ENCODE measurements at places on chromosomes 4 and X.
A peak's percentile ranks its signal among the peaks of the same experiment; 100 is the strongest.

- no peak for DNase-seq
Observed at GRCh38 chr4:188841523-188841922, 702.3 kb downstream of the TRIML1 start.

DNA sequence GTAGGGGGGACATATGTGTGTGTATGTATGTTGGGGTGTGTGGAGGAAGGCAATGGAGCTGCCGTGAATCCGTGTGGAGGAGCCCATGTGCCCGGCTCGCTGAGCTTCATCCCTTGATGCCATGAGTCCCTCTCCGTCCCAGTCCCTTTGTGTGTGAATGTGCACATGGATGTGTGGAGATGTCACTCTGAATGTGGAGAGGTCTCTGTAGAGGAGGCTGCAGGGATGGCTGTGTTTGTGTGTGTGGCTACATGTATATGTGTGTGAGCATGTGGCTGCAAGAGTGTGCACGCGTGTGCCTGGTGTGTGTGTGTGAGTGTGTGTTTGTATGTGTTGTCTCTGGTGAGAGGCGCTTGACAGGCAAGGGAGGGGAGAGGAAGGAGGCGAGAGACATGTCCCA is 1.3 kb downstream of the DLG3 start:
- DNase-seq: no peak

GRCh38 chrX:10039821-10040793 is 72.9 kb downstream of the CLDN34 start:
- DNase-seq: no peak

DNA sequence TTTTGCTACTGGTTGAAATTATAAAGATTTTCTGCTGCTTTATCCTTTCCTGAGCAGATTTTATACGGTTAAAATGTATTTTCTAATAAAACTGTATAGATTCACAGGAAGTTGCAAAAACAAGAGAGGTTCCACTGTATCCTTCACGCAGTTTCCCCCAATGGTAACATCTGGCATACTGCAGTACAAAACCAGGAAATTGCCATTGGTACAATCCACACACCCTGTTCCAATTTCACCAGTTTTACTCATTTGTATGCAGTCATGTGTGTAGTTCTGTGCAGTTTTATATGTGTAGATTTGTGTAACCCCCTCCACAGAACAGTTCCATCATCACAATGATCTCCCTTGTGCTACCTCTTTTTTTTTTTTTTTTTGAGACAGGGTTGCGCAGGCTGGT is 20.0 kb downstream of the DDX3X start:
- no peak for DNase-seq

- no peak for DNase-seq
Observed at GRCh38 chr4:15938182-15938581, 358 bp downstream of the FGFBP1 start.

DNA sequence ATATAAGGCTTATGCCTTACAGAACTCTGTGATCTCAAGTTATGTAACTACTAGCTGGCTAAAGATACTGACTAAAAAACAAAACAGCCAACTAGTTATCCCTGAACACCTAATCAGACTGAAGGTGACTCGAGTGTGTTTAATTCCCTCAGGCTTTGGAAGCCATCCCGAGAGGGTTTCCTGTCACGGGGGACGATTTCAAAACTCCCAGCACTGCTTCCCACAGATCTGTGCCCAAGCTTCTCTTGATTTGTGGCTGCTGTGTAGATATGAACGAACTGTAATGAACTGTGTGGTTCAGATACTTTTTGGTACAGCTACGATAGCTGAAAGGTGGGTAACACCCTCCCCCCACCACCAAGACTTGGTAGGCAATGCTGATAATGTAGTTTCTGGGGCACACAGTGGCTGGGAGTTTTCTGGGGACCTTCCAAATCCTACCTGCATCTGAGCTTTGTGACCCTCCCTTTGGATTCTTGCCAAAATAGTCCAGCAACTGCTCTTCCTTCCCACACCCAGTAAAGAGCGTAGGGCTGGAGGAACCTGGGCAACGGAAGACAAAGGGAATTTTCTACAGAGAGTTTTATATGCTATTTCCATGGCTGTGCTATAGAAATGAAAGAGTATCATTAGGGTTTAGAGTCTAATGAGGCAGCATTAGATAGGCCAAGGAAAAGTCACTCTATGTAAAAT is 148.8 kb downstream of the MGST2 start:
- no peak for DNase-seq

DNA sequence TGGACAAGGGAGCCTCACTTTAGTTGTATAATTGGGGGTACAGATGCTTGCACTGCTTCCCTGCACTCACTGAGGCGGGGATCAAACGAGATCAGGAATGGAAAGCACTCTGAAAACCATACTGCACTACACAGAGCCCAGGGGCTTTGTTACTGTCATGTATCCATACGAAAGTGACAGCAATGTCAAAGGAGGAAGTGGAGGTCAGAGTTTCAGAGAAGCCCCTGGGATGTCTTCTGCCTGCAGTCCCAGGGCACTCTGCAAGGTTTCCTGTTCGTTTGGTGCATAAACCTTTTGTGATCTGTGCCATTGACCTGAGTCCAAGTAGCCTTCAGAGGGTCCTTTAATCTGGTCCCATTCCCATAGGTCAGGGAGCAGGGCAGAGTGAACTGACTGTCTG is 31.2 kb downstream of the RNF175 start:
- no peak for DNase-seq

GRCh38 chr4:7058792-7059191 is 9.1 kb downstream of the GRPEL1 start:
- no peak for DNase-seq

DNA sequence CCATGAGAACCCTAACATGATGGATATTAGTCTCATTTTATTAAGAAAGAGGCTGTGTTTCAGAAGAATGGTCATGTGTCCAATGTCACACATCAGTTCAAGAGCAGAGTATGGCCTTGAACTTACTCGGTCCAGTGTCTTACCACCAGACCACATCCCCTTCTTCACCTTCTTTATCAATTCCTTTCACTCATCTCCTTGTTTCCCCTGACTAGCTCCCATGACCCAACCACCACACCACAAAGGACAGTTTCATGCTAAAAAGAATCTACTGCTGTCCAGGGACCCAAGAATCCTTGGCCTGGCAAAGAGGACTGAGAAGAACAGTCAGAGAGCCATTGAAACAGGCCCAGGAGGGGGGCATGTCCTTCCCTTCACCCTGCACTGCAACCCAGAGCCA is 33.6 kb upstream of the MSN start:
- no peak for DNase-seq

- DNase-seq: no peak
Observed at GRCh38 chrX:125628435-125628834, 308.8 kb downstream of the TEX13C start.

- DNase-seq: no peak
Observed at GRCh38 chr4:113732967-113733527, 28.5 kb downstream of the CAMK2D start.

DNA sequence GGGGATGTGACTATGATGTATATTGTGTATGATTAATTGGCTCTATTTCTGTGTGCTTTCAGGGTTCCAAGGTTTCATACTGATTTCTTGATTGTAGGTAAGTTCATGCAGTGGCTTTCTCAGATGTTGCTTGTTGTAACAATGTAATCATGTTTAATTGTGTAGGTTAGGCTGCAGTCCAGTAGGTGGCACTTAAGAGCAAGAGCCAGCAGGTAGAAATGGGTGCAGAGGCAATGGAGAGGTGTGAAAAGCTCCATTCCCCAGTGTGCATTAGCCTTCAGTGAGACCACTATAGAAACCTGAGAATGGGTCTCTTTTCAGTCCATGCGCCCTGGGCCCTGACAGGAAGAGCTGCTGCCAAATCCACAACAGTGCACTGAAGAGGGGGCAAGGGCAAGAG is 28.2 kb downstream of the DCAF12L2 start:
- no peak for DNase-seq

GRCh38 chr4:11783588-11783987 is 354.9 kb upstream of the HS3ST1 start:
- no peak for DNase-seq

DNA sequence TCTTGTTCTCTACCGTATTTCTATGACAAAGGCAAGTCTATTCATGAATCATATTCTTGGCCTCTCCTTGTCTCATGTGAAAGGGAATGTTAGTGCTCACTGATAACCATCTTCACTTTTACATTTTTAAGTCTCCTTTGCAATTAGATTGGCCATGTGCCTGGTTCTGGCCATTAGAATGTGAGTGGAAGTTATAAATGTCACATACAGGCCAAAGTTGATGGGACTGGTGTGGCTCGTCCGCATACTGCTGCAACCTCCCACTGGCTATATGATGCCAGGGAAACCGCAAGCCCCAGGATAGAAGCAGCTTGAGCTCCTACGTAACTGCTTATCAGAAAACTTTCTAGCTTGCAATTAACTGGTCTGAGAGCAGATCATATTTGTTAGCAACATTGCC is 86.1 kb downstream of the MAGEC1 start:
- DNase-seq: no peak

GRCh38 chr4:106329041-106329618 is 12.8 kb downstream of the AIMP1 start:
- no peak for DNase-seq

GRCh38 chrX:85244450-85245211 is 840 bp downstream of the ZNF711 start:
- no peak for DNase-seq

DNA sequence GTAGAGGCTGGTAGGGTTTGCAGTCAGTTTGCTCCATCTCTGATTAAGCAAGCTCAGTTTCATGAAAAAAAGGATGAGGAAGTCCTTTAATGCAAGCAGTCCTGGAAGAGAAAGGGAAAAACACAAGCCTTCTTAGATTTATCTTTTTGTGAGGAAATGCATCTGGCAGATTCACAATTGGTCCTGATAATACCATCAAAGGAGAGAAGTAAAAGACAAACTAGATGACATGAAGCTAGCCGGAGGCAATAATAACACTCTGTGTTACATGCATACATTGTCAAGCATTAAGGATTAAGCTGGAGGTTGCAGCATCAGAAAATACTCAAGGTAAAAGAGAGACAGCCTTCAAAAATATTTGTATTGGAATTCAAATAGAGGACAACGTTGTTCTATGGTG is 356.0 kb upstream of the TEX13C start:
- DNase-seq: no peak

GRCh38 chr4:158209825-158210807 is at the start of gene TMEM144:
Gene TMEM144, plus strand, starts transcription at chr4:158210486. Its CDS starts 2,182 bp downstream, at chr4:158212668.
- DNase-seq: peak; percentile 98

- no peak for DNase-seq
Observed at GRCh38 chr4:52550186-52550585, 108.9 kb downstream of the USP46 start.

- DNase-seq: no peak
Observed at GRCh38 chrX:18146954-18147353, 73.7 kb downstream of the BEND2 start.

GRCh38 chr4:47560682-47561081 is 75.6 kb downstream of the ATP10D start:
- DNase-seq: no peak

DNA sequence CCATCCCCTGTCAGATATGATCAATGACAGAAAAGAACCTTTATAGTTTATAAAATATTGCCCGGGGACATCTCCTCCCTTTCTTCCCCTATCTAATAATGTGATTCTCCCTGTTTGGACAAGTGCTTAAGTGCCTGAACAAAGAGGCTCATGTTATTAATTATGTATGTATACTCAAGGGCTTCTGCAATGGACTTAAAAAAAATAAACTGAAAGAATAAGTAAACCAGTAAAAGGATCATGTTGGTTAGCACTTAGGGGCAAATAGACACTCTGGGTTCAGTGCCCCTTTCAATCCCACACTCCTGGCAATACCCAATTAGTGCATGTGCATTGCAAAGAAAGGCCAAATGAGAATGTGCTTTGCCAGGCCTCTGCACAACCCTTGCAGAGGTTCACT is 30.7 kb upstream of the RPS6KA6 start:
- DNase-seq: no peak

DNA sequence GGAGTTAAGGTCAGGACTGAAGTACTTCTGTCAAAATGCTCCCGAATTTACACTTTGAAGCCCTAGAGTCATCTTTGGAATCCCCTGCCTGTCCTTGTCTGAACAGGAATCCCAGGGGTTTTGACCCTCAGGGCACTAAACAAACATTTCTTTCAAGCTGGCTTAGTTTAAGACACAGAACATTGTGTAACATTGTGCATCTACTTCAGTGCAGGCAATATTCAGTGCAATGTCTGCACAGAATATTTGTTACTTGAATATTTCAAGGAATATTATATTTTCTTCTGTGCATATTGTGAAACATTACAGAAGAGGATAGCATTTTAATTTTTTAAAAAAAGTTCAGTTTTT is 763.4 kb downstream of the PCDH18 start:
- no peak for DNase-seq

DNA sequence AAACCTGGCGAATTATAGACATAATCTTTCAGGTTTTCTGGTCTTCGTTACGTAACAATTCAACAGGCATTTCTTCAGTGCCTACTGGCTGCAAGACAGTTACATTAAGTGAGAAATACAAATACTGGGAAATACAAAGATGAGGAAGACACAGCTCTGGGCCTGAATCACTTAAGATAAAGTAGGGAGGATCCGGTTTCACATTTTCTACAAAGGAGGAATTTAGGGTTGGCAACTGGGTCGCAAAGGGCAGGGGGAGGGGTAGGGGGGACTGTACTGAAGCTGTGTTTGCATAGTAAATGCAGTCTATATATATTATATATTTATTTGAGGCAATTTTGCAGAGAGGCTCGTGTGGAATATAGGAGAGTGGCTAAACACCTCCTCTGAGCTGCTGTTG is 107.4 kb downstream of the MAML3 start:
- no peak for DNase-seq

DNA sequence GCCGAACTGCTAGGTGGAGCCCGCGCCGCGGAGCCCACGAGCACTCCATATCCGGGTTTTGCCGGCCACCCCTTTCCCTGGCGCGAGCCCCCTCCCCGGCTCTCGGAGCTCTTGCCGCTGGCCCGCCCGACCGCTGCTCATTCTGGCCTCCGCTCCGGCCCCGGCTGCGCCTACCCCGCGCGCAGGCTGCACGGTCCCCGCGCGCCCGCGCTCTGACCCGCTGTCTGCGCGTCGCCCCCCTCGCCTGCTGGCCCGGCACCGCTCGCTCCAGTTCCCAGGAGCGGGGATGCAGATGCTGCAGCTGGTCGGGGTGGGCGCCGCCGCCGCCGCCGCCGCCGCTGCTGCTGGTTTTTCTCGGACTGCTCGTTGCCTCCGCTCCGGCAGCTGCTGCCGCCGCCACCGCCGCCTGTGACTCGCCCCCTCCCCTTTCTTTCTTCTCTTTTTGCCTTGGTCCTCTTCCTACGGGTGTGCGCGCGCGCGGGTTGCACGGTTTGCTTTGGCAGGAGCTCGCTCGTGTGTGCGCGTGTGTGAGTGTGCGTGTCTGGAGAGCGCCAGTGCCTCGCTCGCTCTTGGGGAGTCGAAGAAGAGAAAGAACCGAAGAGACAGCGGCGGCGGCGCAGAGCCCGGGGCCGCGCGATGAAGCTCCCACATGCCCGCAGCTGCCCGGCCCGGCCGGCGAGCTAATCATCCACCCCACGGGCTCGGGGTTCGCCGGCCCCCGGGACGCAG is at the start of gene ADGRL3:
ADGRL3 (plus strand) TSS at position 140 of the 729 bp plus-strand sequence.
- DNase-seq: peak; percentile 68

Data from ascending aorta (tissue), 2 donors.